NCI-H2171 treated with DMSO at 0.1 percent for 48 hours (cell line): ENCODE measurements at places on chromosomes 7 and 10.

DNA sequence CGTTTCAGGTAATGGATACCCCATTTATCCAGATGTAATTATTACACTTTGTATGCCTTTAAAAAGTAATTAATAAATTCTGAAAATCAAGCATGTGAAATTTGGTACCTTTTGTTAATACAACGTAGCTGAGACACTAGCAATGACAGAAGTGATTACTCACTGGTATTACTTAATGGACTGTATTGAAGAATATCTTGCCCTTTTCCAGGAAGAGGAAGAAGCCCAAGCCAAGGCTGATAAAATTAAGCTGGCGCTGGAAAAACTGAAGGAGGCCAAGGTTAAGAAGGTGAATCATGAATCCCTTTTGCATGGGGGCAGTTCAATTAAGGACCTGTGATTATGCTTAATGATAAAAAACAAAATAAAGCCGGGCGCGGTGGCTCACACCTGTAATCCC lies 64.8 kb downstream of the APBB1IP start:
- no peak for DNase-seq

GRCh38 chr7:141700848-141701371 lies 1.1 kb downstream of the DENND11 start:
- DNase-seq: peak; percentile 16

GRCh38 chr7:40551685-40552576 lies 417.1 kb downstream of the SUGCT start:
- no peak for DNase-seq

GRCh38 chr7:28989211-28989980 lies 31.3 kb upstream of the TRIL start:
- DNase-seq: no peak

- no peak for DNase-seq
Measured at GRCh38 chr10:44298713-44299112, 86.2 kb downstream of the CXCL12 start.

DNA sequence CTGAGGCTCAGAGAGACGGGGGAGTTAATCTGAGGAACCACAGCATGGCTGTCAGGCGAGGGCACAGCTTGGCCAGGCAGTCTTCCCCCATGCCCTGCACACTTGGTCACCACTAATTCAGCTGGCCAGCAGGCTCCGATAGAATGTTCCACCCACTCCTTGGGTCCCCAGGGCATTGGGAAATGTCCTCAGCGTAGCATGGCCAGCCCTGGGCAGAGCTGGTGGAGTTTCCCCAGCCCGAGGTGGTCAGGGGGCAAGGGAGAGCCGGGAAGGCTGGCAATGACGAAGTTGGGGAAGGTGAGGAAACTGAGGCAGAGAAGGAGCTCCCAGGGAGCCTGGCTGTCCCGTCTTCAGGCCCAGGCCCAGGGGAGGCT lies 12.1 kb upstream of the GRIFIN start:
- DNase-seq: no peak
